ENCODE measurements at places on chromosomes 6 and 20.

- DNase-seq, result no peak
Observed at GRCh38 chr6:3297909-3298308, 39.2 kb downstream of the PSMG4 start.

- no peak for DNase-seq
Observed at GRCh38 chr20:10986586-10986985, 312.8 kb upstream of the JAG1 start.

GRCh38 chr20:1353956-1354355, 25.0 kb upstream of the SDCBP2 start:
- DNase-seq, result no peak

GRCh38 chr6:14415452-14415851, 297.9 kb downstream of the CD83 start:
- DNase-seq, result no peak

GRCh38 chr20:23161968-23162696, 76.0 kb upstream of the CD93 start:
- DNase-seq, result peak; percentile 35

DNA sequence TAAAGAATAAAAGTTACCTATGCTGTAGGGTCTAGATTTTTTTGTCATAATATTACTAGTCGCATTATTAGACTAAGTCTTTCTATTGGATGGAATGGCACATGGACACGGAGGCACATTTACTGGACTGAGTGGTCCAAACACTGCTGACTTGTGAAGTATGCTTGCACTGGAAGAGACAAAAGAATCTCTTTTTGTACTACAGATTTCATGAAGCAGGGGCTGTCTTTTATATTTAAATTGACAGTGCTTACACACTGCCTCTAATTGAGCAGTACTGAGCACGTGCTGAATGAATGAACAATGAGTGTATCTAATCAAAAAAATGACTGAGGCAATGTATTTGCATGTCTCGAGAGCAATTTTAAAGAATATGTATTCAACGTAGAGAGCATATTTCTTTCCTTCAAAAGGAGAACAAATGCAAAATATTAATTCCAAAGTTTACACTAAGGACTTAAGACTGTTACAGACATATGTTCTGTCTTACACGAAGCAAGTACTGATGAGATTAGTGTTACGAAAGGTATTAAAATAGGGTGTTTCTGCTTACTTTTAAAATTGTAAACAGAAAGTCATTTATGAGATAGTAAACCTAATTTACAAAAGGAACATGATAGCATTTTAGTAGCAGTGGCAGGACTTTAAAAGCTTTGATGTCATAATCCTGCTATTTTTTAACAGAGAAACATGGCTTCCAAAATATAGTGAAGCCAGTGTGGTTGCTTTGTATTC, 8.3 kb downstream of the ELOVL2 start:
- DNase-seq, result no peak

DNA sequence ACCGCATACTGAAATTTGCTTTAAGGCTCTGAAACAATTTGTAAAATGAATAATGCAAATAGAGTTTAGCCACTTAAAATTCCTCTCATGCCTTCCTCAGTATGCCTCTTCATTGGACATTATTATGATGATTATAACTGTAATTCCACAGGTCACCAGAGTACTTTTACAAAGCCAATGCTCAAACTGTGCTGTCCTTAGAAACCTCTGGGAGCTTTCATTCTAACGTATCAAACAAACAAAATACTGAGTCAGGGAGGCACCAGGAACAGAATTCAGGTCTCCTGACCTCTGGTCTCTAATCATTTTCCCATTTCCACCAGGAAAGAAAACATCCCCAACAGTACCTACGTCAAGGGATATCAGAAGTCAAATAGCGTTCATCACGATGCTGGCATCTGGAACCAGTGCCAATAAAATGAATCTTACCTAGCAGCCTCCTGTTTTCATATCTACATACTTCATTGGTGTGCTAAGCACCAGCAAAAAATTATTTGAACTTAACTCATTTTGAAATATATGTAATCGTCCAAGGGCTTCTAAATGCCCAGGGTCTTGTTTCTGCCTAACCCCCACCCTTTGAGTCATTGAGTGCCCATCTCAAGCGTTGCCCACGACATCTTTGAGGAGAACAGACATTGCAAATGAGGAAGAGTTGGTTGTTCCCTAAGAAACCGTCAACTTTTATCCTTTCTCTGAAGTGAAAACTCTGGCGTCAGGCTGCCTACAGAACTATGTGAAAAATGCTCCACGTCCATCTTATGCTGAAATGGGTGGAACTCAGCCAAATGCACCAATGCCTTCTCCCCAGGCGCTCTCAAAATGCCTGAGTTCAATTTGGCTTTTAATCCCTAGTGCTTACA, 37.9 kb downstream of the NEDD9 start:
- no peak for DNase-seq

GRCh38 chr6:33869826-33870423, 66.1 kb upstream of the MLN start:
- DNase-seq, result no peak

- no peak for DNase-seq
Observed at GRCh38 chr20:48359692-48360341, 468.0 kb downstream of the PREX1 start.

GRCh38 chr20:48807051-48807450, 20.7 kb downstream of the PREX1 start:
- no peak for DNase-seq

GRCh38 chr6:149393002-149393679, 6.9 kb upstream of the SUMO4 start:
- DNase-seq, result no peak

GRCh38 chr6:33014841-33015634, 5.6 kb upstream of the HLA-DOA start:
- DNase-seq, result peak; percentile 95

GRCh38 chr6:2378046-2378657, 132.7 kb upstream of the GMDS start:
- DNase-seq, result no peak

DNA sequence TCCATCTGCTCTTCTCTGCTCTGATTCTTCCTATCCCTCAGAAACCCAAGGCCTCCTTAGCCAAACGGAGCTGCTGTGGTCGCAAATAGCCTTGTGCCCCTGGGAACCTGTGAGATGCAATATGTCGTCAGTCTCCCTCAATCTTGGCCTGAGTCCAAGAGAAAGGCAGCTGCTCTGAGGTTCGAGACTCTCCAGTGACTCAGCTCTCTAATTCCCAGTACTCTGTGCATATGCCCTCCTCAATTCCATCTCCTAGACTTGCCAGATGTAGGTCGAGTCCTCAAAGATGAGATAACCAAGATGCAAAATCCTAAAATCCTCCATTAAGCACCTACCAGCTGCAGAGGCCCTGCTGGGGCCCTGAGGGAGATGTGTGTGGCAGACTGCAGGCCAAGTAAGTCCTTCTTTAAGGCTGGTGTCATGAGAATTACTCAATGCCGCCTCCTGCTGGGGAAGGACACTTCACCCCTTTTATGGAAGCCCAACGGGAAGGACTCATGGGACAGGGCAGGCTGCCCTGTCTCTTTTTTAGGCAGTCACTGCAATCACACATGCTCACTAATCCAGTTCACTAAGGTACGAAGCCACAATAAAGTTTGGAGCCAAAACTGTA, 28.5 kb downstream of the C6orf15 start:
- DNase-seq, result peak; percentile 22

GRCh38 chr6:138105446-138105845, 1.8 kb downstream of the PERP start:
- no peak for DNase-seq

GRCh38 chr20:53164072-53164471, 191.9 kb downstream of the TSHZ2 start:
- no peak for DNase-seq

DNA sequence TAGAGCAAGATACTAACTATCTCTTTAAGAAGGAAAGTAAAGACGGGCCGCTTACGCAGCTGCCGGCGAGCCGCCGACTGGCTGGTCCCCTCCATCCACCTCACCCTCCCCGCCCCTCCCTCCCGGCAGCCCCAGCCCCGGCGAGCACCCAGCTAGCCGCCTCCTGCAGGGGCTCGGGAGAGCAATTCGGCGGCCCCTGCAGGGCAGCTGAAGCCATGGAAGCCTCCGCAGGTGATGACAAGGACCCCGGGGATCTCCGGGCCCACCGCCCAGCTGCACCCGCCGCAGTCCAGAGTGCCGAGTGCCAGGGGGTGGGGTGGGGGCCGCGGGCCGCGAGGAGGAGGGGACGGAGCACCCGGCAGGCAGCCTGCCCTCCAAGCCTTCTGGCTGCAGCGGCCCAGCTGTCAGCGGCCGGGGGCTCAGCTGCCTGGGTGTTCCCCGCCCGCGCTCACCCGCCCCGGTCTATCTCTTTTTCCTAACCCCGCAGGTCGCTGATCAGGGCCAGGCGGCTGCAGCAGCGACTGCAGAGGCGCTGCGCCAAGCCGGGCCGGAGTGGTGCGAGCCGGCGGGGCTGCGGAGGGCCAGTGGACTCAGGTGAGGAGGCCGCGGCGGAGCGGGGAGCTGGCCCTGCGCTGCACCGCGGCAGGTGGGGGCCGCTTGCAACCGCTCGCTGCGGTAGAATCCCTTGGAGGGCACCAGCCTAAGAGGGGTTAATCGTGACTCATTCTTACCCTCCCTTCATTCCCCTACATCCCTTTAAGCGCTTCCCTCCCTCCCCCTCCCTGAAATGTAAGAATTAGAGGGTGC, at the start of gene SNPH:
Gene SNPH (plus strand): TSS at position 128 of the 807 bp plus-strand sequence. CDS start 29,946 bp downstream, outside the sequence.
- no peak for DNase-seq

GRCh38 chr6:2434912-2435311, 189.5 kb upstream of the GMDS start:
- DNase-seq, result no peak

DNA sequence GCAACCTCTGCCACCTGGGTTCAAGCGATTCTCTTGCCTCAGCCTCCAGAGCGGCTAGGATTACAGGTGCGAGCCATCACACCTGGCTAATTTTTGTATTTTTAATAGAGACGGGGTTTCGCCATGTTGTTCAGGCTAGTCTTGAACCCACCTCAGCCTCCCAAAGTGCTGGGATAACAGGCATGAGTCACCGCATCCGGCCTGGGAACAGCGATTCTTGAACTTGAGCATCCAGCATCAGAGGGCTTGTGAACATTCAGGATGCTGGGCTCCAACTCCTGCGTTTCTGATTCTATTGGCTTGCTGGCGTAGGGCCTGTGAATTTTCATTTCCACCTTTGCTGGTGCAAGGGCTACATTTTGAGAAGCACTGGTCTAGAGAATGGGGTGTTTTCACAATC, 24.5 kb upstream of the PIM1 start:
- DNase-seq, result no peak

- no peak for DNase-seq
Observed at GRCh38 chr6:105272786-105273185, 93.0 kb upstream of the POPDC3 start.

DNA sequence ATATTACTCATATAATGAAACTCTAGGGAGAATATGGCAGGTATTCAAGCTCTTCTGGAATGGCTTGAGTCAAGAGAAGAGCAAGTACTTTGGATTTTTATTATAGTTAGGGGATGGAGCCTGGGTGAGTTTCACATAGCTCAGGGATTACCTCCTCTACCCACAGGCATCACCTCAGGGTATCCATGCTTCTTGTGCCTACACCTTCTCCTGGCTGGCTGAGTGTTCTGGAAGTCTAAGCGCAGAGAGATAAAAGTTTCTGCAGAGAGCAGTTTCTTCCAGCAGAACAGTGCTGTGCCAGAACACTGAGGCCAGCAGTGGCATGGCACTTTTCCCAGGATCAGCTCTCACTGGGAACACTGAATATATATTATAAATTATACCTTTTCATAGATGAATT, 199.7 kb upstream of the KCNQ5 start:
- no peak for DNase-seq

DNA sequence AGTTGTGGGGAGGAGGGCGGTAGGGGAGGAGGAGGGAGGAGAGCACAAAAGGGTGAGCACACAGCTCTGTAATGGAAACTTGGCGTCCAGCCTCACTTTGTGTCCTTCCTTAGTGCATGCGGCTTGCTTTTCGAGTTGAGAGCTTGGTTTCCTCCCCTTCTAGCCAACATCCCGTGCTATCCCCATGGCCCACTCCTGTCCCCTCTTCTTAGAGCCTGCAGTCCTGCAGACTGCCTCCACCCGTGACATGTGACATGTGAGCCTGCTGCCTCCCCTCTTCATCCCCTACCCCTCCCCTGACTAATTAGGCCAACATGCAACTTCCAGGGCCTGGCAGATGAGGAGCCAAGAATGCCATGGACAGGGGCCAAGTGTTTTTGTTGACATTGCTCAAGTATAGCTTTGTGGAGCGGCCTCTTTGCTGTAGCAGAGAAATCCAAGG, 63.2 kb downstream of the SLC24A3 start:
- no peak for DNase-seq

DNA sequence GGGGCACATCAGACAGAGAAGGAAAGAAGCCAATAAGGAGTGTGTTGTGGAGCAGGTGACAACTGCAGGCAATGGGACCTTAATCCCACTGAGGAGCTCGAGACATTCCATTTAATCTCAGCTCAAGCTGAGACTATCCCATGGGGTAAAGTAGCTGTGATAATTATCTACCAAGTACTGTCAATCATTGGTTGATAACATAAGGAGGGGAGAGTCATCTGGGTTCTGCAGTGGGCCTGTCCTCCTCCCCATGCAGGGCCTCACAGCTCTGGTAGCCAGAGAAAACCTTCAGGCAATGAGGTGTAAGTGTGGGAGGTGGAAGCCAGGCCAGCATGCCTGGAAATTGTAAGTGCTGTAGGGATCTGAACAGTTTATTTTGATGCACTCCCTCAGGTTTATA, 375.0 kb upstream of the ARID1B start:
- DNase-seq, result no peak

- DNase-seq, result no peak
Observed at GRCh38 chr6:14172562-14172961, 55.0 kb downstream of the CD83 start.

DNA sequence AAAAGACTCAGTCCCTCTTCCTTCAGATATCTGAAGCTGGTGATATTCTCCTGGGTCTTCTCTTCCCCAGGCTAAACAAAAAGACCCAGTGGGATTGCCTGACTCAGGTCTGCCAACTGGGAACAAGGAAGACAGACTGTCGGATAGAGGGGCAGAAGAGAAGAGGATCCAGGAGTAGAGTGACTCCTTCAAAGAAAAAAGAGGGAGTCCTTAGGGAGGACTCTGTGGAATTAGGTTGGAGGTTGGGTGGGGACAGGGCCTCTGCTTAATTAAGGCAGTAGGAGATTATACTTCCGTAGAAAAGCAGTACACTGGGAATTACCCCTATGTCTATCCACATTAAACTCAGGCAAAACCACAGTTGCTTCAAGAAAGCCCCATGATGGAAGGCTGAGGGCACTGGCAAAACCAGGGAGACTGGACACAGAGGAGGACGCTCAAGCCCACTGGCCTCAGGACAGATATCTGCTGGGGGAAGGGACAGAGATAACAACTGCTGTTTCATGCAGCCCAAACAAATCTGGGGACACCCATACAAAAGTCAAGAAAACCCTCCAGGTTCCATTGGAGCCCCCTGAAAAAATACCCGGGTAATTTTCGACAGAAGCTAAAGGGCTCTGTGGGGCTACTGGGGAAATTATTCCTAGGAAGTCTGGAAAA, 5.7 kb downstream of the BCL2L1 start:
- DNase-seq, result no peak

GRCh38 chr20:38108986-38109541, 56.0 kb downstream of the TGM2 start:
- DNase-seq, result peak; percentile 85

GRCh38 chr20:45392733-45393132, 14.6 kb upstream of the TP53TG5 start:
- no peak for DNase-seq
